Liver (tissue), 10 donors: ENCODE measurements at places on chromosomes 7 and 10. TPM values are rescaled to one million over a fixed set of nuclear protein-coding genes. Genes with fewer than 3 reads are reported as not detected.

DNA sequence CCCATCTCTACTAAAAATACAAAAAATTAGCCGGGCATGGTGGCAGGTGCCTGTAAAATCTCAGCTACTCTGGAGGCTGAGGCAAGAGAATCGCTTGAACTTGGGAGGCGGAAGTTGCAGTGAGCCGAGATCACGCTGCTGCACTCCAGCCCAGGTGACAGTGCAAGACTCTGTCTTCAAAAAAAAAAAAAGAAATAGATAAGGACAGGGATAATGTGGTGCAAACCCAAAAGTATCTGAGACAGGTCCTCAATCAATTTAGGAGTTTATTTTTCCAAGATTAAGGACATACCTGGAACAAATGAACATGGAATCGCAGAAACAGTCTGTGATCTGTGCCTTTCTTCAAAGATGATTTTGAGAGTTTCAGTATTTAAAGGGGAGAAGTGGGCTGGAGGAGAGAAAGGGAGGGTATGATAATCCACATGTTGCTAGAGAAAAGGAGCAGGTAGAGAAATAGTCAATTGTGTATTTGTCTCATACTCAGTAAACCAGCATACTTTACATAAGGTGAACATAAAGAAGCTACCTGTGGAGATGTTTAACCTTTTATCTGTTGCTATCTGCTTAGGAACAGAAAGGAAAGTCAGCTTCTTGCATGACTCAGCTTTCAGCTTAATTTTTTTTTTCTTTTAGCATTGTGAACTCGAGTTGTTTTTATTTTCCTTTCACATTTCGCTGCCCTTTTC is 4.9 kb upstream of the MTPN start:
- DNase-seq, result no peak

GRCh38 chr7:66326501-66327215 is 121.5 kb downstream of the TPST1 start:
- DNase-seq, result no peak

DNA sequence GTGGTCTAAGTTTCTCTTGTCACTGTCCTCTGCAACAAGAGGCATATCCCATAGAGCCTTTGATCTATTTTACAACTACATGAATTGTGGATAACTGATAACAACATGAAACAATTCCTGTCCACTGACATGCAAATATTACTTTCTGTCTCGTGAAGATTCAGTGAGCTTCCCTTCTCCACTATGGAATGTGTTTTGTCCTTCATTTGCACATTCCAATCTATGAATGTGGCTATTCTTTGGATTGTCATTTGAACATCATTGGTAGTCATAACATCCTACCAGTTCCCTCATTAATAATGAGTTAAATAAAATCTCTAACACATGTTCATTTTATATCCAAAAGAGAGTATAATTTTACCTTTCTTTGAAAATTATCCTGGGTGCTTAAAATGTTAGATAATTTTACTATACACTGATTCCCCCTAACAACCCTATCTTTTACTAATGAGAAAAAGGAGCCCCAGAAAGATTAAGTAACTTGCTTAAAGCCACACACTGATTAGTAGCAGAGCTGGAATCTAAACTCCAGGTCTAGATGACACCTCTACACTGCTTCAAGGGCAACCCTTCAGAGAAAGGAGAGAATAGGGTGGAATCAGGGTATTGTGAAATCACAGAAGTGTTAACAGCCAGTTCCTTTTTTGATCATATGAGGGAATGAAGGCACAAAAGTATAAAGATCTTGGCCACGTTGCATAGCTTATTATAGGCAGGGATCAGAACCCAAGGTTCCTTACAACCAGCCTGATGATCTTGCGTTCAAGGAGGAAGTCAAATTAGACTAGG is 39.1 kb downstream of the PDE1C start:
- DNase-seq, result no peak

DNA sequence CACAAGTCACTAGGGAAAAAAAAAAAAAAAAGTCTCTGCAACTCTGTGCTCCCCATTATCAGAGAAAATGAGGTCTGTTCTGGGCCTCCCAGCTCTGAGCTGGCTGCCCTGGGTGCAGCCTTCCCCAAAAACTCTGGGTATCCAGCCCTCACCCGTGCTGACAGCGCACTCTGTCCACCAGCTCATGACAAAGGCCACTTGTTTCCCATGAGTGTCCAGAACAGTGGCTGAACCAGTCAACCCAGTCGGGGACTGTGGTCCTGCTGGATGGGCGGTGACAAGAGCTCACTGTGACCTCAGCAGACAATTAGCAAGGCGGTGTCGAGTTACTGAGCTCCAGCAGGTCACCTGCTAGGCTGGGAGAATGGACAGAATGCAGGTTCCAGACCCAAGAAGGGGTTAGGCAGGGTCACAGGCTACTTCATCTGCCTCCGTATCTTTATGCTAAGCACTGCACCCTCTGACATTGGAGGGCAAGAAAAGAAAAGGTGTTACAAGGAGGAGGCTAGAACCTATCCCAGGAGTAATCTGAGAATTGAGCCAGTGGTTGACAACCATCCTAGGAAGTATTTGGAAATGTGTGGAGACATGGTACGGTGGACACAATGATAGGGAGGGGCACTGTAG is 37.2 kb downstream of the DLG5 start:
- DNase-seq, result no peak

- DNase-seq, result no peak
Observed at GRCh38 chr10:71857934-71858890, 7.2 kb upstream of the PSAP start.

DNA sequence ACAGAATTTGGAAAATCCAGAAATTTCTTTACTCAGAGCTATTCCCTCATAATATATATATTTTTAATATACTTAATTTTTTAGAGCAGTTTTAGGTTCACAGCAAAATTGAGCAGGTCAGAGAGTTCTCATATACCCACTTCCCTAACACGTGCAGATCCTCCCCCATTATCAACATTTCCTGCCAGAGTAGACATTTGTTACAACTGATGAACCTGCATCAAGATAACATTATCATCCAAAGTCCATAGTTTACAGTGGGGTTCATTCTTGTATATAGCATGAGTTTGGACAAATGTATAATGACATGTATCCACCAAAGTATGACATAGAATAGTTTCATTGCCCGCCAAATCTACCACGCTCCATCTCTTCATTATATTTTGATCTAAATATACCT is 170.0 kb downstream of the PTEN start:
- DNase-seq, result no peak

GRCh38 chr10:122393288-122393687 is 18.8 kb downstream of the PLEKHA1 start:
- no peak for DNase-seq

GRCh38 chr7:88169717-88170320 is 50.0 kb downstream of the SRI start:
- no peak for DNase-seq

GRCh38 chr10:86366902-86367151 is 232 bp upstream of the GRID1 start:
- DNase-seq, result no peak

- no peak for DNase-seq
Observed at GRCh38 chr7:30396389-30396788, 82.2 kb downstream of the NOD1 start.

- no peak for DNase-seq
Observed at GRCh38 chr7:149048805-149049204, 20.5 kb upstream of the PDIA4 start.

DNA sequence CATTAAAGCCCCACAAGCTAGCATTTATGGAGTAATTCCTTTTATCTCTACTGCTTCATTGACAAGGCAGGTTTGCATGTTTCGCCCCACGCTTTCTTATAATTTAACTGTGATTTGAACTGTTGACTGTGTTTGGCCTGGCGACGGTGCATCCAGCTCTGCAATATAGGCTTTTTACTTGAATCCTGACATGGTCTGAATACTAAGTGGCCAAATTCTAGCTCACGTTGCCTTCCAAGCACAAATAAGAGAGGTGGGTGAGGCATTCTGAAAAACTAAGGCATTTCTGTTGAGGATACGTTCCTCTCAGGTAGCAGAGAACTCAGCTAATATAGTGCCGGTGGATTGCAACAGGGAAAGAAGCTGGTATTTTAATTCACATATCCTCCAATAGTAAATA is 61.8 kb downstream of the NRP1 start:
- DNase-seq, result no peak

DNA sequence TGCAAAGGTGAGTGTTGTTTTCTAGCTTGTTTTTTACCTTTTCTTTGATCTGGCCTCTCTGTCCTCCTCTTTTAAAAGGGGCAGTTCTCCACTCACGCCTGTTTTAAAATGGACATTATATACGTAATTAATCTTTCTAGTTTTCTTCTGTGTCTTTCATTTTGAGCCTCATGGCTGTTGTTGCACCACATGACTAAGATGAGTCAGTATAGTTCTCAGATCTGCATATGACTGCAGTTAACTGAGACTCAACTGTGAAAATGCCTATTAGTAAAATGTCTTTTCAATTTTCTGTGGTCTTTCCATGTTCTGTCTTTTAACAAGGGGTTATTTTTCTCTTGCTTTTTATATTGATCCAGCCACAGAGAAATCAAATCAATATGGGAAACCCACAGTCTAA is 296.1 kb downstream of the CDK14 start:
- no peak for DNase-seq

DNA sequence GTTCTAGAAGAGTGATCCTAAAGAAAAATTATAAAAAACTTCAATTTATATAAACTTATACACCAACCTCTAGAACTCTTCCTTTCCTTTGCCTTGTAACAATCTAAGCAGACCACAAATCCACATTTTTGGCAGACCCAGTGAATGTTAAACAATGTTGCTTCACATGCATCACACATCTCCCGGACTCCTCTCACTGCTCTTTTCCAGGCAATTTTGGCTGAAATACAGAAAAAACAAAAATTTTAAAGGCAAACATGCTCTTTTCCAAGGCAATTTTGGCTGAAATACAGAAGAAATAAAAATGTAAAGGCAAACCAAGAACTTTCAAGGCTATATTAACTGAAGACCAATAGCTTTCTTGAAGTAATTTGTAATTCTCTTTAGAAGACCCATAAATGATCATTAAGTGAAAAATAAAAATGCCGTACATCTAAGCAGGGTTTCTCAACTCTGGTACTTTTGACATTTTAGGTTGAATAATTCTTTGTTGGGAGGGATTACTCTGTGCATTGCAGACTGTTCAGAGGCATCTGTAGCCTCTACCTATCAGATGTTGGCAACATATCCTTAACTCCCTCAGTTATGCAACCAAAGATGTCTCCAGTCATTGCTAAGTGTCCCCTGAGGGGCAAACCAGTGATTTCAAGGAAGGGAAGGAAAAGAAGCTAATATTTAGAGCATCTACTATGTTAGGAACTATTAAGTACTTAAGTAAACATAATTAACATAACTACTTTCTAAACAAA is 64.4 kb downstream of the NRBF2 start:
- DNase-seq, result no peak

- DNase-seq, result no peak
Observed at GRCh38 chr7:75980430-75981202, 13.8 kb downstream of the TMEM120A start.

GRCh38 chr7:99021941-99022560 is 121.9 kb downstream of the SMURF1 start:
- DNase-seq, result no peak

DNA sequence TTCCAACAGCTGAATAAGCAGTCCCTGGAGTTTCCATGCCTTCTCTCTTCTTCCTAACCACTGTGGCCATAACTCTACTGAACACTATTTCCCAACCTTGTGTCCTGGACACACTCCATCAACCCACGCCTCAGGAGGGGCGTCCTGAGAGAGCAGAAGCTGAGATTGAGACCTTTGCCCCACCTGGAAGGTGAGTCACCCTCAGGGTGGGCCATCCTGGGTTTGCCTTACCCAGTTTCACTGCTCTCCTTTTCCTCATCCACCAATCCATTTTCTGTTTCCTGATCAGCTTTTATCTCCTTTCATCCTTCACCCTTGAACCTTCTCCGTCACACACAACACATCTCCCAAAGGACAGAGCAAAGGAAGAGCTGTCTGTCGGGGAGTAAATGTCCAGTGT is 91.4 kb downstream of the TMEM130 start:
- no peak for DNase-seq

DNA sequence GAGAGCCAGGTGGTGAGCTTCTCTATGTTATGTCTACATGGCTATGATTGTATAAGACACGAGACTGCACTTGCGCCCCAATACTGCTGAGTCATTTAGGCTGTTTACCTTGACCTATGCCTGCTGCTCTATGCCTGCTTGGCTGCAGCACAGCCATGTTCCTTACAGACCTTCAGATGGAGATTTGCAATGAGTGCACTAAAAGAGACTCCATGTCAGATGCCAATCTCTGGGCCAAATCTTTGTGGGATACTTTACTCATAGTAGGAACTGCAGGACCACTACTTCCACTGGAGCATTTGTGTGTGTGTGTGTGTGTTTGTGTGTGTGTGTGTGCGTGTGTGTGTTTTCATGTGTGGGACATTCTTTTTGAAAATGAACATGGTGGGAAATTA is 50.0 kb upstream of the KMT2E start:
- DNase-seq, result no peak

IRF5 gene
- total RNA-seq, result 6.2 TPM

MRPS24 gene
- total RNA-seq, result 38.7 TPM

CELF2 gene
- total RNA-seq, result 8.5 TPM

LDB3 gene
- 0.42 TPM for total RNA-seq

SCIN gene
- total RNA-seq, result 0.23 TPM

AKR1C4 gene
- 154 TPM for total RNA-seq

HOXA10 gene
- 0.70 TPM for total RNA-seq

SPDYE8 gene
- total RNA-seq, result not detected

PTF1A gene
- total RNA-seq, result not detected

MTG1 gene
- total RNA-seq, result 43.1 TPM
